Left lung (tissue), 14 donors: ENCODE measurements at places on chromosomes 12 and 14.

GRCh38 chr14:76774821-76775694 is 13.8 kb downstream of the VASH1 start:
- DNase-seq, result no peak

- DNase-seq, result no peak
Measured at GRCh38 chr12:51766067-51766676, 82.3 kb downstream of the FIGNL2 start.

- no peak for DNase-seq
Measured at GRCh38 chr14:54535646-54536045, 25.9 kb downstream of the CGRRF1 start.

DNA sequence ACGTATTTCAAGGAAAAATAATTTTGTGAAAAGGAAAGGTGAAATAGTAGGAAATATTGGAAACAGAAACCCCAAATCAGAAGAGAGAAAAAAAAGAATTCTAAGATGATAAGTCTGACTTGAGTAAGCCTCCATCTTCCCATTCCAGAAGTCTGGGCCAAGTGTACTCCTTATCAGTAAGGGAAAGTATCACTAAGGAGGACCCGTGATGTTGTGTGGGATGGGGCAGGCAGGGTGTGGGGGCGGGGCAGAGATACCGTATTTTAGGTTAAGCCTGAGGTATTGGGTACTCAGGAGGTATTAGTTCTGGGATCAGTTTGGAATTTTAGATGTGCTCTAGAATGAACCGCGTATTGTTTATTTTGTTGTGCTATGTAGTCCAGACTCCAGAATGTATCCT is 33.8 kb upstream of the PSMA6 start:
- DNase-seq, result no peak
